ENCODE measurements at places on chromosomes 13 and 19.

DNA sequence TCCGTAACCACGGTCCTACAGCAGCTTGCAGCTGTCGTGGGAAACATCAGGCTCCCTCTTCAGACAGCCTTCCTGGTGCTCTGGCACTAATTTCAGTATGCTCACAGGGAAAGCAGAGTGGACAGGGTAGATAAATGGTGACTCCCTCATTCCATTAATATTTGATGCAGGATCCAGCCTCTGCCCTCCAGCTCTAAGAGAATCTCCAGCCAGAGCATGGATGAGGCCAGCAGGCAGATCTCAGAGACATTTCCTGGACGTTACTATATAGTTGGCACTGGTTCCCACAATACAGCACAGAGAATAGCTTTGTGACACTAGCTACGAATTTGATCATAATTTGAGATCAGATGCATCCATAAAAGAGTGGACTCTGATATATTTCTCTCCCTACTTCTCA is 341.4 kb downstream of the LIG4 start:
- no peak for DNase-seq

GRCh38 chr19:21110183-21110582 is 28.2 kb downstream of the ZNF714 start:
- no peak for DNase-seq

- peak; percentile 61 for DNase-seq
Measured at GRCh38 chr13:82758044-82758443, 1124.2 kb downstream of the SLITRK1 start.

DNA sequence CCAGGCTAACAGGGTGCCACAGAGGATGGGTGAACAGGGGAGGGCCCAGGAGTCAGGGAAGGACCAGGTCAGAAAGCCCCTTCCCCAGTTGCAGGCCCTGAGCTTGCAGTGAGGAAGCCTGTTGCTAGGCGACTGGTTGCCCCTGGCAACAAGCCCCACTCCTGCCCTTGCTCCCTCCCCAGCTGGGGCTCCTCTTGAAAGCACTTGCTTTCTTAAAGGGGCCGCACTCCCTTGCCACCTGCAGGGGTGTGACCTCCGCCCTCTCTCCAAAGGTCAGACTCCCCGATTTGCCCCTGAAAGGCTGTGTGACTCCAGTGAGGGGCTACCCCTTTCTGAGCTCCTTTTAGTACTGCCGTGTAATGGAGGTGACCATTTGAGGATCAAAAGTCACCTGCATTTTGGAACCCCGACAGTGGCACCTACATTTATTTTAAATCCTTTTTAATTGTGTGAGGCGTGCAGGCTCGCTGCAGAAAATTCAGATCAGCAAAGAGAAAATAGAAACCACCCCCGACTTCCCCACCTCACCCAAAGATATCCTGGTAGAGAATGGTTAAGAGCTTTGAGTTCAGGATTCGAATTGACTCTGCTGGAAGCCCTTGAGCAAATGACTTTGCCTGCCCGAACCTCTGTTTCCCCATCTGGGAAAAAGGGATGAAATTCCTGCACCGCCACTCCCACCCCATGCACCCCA is 4.8 kb downstream of the FCHO1 start:
- peak; percentile 86 for DNase-seq

DNA sequence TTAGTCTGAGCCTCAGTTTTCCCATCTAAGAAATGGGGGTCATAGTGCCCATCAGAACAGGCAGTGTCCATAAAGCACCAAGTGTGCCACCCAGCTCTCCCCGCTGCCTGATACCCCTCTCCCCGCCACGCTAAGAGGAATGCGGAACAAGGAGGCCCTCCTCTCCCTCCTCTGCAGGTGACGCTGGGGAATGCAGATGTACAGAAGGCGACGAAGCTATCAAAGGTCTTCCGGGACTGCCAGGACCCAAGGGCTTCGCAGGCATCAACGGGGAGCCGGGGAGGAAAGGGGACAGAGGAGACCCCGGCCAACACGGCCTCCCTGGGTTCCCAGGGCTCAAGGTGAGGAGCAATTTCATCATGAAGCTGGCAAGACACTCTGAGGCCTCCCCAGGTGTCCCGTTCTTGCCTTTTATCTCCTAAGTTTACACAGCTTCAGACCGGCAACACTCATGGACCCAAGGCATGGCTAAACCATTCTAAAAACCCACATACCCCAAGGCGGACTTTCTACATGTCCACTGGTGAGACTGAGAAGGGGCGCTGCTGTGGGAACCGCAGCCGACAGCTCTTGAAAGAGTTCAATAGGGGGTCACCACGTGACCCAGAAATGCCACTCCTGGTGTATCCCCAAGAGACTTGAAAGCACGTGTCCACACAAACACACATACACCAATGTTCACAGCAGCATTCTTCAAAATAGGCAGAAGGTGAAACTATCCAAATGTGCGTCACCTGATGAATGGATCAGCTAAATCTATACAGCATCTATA is 102.7 kb downstream of the RAB20 start:
- no peak for DNase-seq

GRCh38 chr13:42174344-42175162 is 97.4 kb upstream of the AKAP11 start:
- no peak for DNase-seq

DNA sequence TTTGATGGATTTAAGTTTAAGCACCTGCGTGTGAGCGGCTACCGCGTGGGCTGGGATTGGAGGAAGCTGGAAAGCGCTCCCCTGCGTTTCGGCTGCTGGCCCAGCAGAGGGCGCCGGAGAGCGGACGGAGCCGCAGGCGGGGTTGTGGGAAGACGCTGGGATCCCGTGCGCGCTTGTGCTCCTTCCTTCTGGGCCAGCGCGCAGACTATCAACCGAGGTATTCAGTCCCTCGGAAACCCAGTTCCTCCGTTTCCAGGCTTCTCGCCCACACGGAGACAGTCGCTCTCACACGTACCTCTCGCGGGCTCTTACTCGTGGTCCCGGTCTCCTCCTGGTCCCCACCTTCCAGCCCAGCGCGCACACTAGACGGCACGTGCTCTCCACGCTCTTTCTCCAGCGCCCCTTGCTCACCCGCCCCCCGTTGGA is 28.8 kb downstream of the EPN1 start:
- peak; percentile 83 for DNase-seq

DNA sequence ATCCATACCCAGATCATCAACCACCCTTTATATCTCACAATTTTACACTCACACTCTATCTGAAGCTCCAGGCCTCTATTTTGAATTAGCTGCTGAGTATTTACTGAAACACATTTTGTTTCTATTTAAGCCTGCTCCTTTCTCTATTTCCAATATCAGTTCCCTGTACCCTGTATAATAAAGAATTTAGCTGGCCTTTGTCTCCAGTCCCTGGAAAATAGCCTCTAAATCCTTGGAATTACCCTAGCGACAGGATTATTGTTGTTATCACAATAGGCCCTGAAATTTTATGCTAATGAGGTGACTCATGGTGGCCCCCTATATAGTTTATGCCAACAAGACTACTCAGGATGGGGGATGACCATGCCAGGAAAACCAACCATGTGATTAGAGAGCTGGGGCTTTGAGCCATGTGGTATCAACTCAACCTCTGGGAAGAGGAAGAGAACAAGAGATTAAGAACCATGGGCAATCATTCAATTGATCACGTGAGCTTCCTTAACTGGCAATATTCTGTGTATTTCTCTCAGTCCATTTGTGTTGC is 72.7 kb downstream of the KATNAL1 start:
- DNase-seq = no peak

GRCh38 chr19:279231-279630 is 12.0 kb downstream of the PLPP2 start:
- no peak for DNase-seq

DNA sequence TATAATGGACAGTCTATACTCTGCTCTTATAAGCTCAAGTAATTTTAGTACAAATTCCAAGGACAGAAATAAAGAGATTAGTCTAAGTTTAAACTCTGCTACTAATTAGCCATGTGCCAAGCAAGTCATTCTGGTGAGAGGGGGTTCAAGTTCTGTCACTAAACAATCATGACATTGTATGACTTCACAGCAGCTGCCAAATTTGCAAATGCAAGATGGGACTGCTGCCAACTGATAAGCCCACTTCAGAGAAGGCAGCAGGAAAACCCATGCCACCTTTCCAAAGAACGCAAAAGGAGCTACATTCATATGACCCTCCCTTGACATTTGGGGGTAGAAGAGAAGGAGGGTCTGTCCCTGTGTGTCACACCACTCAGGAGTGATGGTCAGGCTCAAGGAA is 60.7 kb upstream of the RFXAP start:
- no peak for DNase-seq

- peak; percentile 99 for DNase-seq
Measured at GRCh38 chr19:18932216-18932841, 8.7 kb downstream of the HOMER3 start.

- peak; percentile 50 for DNase-seq
Measured at GRCh38 chr19:37594982-37595382, 306 bp downstream of the ZNF540 start.

DNA sequence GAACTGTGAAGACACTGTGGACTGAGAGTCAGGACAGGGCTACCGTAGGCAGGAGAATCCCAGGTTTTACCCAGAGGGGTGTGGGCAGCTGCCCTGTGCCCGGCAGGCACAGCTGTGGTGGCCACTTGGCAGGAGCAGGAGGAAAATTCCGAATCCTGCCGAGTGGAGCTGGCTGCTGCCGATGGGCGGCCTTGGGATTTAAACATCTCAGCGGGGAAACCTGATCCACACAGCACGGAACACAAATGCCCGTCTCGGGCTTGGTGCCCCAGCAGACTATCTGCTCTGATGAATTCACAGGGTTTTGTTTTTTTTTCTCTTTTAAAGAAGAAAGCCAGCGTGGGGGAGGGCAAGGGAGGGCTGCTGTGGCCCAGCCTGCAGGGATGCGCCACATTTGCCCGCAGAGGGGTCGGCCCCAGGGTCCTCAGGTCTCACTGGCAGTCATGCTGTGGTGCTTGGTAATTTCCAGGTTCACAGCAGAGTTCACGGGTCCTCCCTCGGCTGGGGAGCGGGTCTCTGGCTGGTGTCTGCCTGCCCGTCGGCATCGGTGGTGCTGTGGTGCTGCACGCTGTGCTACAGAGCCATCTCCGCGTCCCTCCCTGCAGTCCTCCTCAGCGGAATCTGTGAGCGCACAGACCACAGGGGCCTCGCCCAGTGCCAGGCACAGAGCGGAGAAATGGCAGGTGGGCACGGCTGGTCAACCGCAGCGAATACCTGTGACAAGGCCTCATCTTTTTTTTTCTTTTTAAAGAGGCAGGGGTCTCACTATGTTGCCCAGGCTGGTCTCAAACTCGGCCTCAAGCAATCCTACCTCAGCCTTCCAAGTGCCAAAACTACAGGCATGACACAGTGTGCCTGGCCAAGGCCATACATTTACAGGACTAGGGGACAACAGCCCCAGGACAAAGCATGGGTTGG is 28.1 kb downstream of the MPND start:
- DNase-seq = no peak

DNA sequence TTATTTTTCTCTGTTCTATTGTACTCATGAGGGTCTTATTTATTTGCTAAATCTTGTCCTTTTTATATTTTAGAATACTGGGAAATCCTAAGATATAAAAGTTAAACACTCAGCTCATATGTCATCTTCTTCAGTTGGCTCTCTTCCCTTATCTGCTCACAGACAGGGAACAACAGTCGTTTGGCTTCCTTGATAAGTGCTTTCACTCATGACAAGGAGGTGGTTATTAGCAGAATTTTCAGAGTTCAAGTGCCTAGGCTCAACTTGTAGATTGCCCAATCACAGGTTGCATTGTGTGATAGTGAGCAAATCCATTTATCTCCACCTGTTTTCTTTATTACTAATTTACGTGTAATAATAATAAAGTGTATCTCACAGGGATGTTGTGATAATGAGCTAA is 620.3 kb upstream of the PCDH20 start:
- DNase-seq = no peak

GRCh38 chr13:99371956-99372355 is 64.8 kb upstream of the GPR183 start:
- DNase-seq = no peak

GRCh38 chr13:75889427-75889826 is 253.3 kb downstream of the LMO7 start:
- DNase-seq = no peak

DNA sequence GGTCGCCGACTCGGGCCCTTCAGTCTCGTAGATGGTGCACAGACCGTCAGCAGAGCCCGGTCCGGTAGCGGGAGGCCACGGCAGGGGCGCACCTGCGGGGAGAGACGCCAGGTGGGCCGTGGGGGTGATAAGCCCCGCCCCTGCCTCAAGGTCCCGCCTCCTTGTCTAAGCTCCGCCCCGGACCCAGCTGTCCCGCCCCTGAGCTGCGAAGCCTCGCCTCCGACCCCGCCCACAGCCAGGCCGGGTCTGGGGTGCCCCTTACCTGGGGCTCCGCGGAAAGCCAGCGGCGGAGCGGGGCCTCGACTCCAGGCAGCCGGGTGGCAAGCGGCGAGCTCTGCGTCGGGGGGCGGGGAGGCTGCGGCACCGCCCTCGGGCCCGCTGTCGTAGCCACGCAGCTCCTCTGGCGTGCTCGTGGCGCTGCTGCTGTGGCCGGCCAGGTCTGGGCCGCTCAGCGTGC is 4.7 kb downstream of the PRR36 start:
- DNase-seq = peak; percentile 85

GRCh38 chr13:33213797-33214196 is 71.8 kb downstream of the STARD13 start:
- DNase-seq = no peak

GRCh38 chr13:31334994-31335557 is 135.3 kb downstream of the B3GLCT start:
- DNase-seq = no peak

DNA sequence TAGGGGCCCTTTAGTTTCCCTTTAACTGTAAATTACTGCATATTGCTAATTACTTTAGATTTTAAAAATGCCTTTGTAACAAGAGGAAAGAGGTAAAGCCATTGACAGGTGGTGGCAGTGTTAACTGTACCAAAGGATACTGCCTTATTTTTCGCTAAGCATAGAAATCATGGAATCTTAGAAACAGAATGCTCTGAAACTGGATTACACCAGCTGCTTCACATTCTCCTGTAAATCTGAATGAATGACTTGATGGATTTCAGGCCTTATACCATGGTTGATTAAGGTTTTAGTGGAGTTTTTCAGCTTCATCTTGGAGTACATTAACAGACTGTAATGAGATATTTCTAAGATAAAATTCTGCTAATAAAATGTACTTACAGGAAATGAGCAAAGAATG is 25.2 kb downstream of the MICU2 start:
- DNase-seq = no peak

- DNase-seq = no peak
Measured at GRCh38 chr13:25153736-25154135, 18.4 kb downstream of the AMER2 start.

DNA sequence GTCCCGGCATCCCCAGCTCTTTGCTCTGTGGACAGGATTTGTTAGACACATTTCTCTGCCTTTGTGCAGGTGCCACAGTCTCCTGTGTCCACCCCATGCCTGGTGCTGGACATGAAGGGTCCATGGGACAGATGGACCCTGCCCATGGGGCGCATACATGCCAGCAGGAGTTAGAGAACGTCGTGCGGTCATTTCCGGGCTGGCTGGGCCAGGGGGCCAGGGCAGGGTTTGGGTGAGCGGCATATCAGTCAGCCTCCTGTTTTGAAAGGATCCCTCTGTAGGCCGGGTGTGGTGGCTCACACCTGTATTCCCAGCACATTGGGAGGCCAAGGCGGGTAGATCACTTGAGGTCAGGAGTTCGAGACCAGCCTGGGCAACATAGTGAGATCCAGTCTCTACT is 11.0 kb downstream of the KLHL26 start:
- no peak for DNase-seq

Data from WTC11 (cell line).